ENCODE measurements at places on chromosomes 1 and 21.
A peak's percentile ranks its signal among the peaks of the same experiment; 100 is the strongest.

DNA sequence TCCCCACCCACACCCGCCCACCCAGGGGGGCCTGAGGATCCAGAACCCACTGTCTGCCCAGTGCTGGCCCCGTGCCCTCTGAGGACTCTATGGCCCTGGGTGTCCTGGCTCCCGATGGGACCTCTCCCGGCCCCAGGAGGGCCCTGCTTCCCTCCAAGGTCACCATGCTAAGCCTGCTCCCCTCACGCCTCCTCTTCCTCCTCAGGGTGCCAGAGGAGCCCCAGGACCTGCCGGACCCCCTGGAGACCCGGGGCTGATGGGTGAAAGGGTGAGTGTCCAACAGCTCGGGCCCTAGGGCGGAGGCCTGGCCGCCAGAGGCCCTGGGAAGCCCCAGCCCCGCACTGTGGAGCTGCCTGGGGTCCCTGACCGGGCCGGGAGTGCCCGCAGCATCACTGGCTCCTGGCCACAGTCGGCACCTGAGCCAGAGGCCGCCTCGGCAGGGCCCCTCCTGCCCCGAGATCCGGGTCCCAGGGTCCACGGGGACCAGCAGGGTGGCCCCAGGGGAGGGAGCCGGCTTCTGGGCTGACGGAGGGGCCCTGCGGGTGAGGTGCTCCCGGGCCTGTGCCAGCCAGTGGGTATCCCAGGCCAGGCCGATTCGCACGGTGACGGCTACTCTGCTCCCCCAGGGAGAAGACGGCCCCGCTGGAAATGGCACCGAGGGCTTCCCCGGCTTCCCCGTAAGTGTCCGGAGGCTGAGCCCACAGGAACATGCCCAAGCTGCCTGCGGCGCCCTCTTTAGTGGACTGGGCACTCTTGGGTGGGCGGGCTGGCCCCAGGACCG is 16.1 kb downstream of the COL6A1 start:
- DNase-seq: no peak

GRCh38 chr1:230493264-230493663 is 67.1 kb upstream of the PGBD5 start:
- no peak for DNase-seq

GRCh38 chr1:50148142-50148923 is 39.6 kb downstream of the ELAVL4 start:
- no peak for DNase-seq

GRCh38 chr21:29164323-29164942 is 34.0 kb downstream of the MAP3K7CL start:
- DNase-seq: peak; percentile 64

DNA sequence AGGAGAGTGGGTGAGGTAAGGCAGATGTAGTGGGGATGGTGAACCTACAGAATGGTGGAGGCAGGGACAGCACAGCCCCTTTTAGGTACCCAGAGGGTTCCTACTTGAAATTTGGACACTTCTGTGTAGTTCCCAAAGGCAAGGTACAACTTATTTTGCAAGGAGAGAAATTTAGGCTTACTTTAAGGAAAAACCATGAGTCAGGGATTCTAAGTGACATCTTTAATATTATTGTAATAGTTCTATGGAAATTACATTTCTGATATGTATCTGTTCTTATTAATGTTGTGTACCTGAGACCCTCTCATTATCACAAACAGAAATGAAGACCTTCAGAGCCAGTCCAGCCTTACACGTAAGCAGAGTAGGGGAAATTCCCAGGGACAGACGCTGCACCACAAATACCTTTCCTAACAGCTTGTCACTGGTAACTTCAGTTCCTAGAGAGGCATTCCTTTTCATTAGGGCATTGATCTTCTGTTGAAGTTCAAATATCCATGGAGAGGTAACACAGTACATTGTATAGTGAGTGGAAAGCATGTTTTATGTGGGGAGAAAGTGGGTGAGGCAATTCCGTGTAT is 7.9 kb downstream of the DYRK3 start:
- no peak for DNase-seq

Data from AG09319 (cell line).